Hematopoietic multipotent progenitor cell treated with erythropoietin and hydrocortisone succinate and interleukin-3 and kit ligand, for 8 days (in vitro differentiated cells): ENCODE measurements at places on chromosomes 4 and X.

DNA sequence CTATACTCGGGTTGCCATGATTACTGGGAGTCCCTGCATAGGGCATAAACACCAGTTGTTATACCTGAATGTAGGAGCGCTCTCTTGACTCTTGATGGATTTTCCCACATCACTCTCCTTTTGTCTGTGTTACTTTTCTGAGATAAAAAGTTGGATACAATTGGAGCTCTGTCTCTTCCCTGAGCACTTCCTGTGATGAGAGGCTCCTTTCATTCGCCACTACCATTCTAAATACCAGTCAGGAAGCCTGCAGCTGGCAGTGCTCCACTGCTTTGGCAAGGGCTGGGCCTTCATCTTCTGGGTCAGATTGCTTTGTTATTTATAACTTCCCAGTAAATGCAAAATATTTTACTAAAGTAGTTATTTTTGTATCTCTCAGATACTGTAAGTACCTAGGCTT lies 13.9 kb downstream of the TCEANC start:
- DNase-seq: no peak

DNA sequence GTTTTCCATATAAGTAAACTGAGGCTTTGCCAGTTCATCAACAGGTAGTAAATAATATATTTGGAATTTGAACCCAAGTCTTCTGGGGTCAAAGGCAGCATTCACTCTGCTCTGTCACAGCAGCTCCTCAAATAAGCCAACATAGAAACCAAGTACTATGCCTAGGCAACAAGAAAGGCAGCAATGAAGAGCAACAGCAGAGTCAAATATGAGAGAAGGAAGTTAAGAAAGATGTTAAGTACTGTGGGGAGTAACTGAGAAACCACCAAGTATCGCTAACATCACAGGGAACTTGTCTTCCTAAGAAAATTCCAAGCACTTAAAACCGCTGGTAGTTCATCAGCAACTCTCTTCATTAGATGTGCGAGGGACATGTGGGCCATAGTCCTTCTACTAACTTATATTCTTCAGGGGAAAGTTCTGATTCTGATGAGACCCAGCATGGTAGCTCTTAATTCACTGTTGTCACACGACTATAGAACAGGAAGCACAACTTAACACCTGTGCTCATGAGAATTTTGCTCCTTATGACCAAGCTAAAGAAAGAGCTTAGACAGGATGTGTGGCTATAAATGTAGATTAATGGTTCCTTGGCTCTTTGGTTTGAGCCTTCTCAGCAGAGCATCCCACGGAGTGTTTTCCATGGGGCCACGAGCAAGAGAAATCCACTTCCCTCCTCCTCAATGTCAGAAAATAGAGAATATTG lies 107.8 kb downstream of the AR start:
- no peak for DNase-seq

DNA sequence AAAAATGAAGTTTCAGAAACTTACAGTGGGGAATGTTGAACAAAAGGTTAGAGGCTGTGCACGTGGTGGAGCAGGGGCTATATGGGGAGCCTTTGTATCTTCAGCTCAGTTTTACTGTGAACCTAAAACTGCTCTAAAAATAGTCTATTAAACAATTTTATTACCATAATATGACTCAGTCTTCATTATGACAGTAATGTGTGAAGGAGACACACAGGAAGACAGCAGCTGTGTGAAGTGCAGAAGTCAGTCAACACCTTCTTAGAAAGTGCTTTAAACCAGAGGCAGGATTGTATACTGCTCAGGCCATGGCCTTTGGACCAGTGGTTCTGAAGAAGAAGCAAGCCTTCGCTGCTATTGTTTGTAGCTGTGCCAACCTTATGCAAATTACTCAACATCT lies 89.7 kb downstream of the ARHGAP10 start:
- no peak for DNase-seq

- DNase-seq: no peak
These were observed 16.1 kb upstream of the KLB start for GRCh38 chr4:39390603-39391002.

DNA sequence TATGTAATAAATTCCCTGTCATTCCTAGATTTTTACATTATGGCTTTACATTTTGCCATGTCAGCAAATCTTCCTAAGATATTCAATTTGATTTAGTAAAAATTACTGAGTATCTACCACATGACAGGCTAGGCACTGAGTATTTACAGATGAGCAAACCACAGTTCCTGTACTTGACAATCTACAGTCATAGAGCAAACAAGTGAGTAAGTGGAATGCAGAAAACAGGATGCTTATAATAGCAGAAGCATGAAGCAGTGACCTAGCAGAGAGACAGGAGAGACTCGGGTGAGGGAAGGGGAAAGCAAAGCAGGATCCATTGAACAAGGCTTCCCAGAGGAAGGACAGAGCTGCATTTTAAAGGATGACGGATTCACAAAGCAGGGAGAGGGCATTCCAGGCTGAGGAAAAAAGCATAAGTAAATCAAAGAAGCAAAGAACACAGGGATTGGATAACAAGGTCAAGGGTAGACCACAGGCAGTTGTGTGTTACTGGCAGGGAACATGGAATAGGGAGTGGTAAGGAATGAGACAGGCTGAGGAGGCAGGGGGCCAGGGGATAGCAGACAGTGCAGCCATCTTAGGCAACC lies 124.7 kb upstream of the C1QTNF7 start:
- DNase-seq: no peak

DNA sequence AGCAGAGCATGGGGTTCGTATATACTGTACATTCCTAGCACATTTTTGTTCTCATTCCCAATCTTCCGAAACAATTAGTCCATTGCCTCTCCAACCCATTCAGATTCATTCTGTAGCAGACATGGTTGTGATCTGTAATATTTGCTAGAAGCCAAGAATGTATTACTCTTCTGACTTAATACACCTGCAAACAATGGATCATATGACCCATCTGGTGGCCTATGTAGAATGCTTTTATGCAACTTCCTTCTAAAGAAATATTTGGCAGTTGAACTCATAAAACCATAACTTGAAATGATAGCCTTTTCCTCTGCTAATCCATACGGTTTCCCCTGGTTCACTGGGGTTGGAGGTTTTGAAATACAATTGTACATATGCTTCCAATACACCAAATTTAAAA lies 32.8 kb upstream of the SGMS2 start:
- no peak for DNase-seq

DNA sequence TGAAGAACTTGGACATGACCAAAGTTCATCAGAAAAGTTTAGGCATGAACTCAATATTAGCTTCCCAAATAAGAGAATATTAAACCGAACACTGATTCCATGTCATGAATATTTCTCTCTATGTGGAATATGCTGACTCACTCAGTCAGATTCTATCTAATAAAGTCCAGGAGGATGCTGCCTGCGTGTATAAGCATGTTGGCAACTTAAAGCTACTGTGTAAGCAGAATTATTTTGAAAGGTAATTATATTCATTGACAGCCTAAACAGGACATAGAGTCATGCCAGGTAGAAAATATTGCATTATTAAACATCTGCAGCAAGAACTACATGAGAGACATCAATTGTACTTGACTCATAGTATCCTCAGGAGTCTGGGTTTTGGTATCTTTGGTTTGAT lies 367.9 kb upstream of the SPOCK3 start:
- DNase-seq: no peak

- DNase-seq: peak; percentile 14
These were observed 220.1 kb downstream of the AFAP1 start for GRCh38 chr4:7719354-7720174.

DNA sequence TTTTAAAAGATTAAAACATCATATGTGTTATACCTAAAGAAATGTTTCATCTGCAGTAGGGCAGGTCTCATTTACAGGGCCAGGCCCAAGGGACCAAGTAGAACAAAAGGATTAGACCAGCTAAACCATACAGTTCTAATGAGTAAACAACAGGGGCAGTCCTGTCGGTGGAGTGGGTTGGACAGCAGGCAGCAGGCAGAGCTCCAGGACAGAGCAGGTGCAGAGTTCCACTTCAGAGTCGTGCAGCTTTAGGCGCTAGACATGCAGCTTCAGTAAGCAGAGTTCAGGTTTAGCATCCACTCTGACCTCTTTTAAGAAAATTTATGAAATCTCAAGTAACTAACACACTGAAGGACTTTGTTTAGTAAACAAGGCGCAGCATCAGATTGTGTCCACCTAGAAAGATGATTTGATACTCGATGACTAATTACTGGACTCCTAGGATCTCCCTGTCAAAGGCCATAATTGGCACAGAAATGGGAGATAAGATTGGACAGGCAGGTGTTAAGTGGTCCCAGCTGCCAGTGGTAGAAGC lies 487.7 kb upstream of the INTU start:
- DNase-seq: no peak

DNA sequence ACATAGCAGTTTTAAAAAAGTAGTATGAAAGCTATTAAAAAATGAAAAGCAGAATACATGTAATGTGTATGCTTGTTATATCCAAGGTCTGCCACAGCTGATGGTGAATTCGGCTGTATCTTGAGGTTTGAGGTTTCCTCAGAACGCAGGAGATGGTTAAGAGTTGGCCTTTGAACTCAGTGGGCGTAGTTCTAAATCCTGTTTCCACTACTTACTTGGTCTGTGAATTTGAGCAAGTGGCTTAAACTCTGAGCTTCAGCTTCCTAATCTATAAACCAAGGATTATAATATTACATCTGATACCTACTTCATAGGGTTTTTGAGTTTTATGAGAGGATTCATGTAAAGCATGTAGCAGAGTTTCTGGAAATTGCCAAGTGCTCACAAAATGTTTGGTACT lies 125.2 kb downstream of the STIM2 start:
- DNase-seq: peak; percentile 22

DNA sequence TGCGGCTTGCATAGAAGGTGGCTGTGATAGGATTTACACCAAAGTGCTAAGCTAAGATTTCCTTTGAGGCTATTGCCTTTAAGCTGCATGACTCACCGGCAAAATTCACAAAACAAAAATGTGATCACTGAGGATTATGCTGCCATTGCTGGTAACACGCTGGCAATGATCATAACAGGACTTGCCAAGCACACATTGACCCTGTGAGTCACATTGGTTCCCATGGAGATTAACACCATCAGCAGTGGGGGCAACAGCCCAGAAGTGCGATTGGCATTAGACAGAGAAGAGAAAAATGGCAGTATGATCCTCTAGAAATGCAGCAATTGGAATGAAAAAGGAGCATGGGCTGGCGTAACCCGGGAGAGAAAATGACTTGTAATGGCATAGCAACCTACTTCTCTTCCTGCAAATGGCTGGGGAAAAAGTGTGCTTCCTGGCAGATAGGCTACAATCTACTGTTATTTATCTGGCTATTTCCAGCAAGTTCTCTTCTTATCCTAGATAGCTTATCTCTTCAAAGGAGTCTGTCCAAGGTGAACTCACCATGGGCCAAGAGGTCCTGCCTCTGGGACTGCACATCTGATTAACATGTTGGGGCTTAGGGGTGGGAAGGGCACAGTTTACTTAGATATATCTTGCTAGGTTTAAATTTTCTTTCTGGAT lies 314.2 kb upstream of the IGFBP7 start:
- DNase-seq: no peak

- no peak for DNase-seq
These were observed 460.4 kb upstream of the BOD1L1 start for GRCh38 chr4:14087921-14088320.

- no peak for DNase-seq
These were observed 92.5 kb downstream of the AREG start for GRCh38 chr4:74537459-74537858.

DNA sequence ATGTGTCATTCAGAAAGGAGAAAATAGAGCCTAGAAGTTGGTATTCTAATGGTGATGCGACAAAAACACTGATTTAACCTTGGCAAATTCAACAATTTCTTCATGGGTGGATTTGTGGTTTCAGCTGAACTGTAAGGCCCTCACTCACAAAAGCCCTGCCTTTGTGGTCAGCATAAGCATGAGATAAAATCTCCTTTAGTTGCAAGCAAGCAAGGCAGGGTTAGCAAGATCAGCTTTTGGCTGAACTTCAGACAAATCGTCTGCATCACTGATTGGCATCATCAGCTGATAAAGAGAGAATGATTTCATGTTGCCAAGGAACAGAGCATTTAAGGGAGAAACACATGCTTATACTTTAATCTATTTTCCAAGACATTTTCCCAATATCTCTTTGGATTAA lies 2582.2 kb downstream of the PCDH7 start:
- no peak for DNase-seq

GRCh38 chr4:183601381-183601780 lies 57.6 kb downstream of the RWDD4 start:
- DNase-seq: no peak

DNA sequence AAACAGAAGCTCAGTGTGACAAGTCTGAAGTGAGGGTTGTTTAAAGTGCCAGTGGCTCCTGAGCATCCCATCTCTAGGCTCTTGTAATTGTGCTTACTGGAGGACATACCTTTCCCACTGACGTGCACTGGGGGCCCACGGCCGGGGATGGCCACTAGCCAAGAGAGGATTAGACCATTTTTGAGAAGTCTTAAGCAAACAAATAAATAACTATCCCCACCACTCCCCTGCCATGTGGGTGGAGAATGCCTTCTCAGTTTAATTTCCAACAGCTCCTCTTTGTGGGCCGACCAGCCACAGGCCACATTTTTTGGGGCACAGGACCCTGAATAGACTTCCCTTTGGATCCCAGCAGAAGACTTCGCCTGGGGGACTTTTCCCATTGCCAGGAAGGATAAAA lies 125.0 kb upstream of the MSX1 start:
- DNase-seq: no peak

DNA sequence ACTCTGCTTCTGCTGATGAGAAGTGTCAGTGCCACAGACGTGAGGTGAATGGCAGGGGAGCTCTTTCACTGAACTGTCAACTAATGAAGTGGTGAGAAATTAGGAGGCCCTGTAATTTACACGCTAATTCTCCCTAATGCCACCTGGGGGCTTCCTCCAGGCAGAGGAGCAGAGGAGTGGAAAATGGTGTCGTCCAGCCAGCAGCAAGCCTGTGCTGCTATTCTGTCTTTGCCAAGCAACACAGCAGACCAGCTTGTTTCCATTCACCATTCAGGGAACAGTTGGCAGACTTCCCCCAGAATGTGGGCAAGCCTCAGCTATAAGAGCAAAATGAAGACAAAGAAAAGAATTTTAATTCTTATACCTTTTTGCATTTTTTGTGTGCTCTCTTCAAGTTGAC lies 245.2 kb upstream of the TET2 start:
- peak; percentile 22 for DNase-seq

- no peak for DNase-seq
These were observed 406.8 kb downstream of the PCDH7 start for GRCh38 chr4:31126881-31127398.

DNA sequence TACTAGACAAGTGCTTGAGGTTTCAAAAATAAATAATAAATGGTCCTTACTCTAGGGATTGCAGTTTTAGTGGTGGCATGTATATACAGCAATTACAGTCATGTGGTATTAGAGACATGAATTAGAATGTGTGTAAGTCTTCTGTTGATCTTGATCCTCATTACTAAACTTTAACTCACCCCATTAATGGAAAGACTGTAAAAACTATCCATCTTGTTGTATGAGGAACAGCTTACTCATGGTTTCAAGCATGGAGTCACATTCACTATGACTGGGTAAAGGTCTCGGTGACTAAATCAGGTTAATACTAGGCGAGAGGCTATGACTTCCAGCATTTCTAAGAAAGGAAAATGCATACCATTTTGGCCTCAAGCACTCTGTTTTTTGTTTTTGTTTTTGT lies 107.0 kb upstream of the HPGD start:
- no peak for DNase-seq

GRCh38 chr4:61817071-61817470 lies 616.9 kb downstream of the ADGRL3 start:
- no peak for DNase-seq

- DNase-seq: no peak
These were observed 61.6 kb upstream of the NAP1L5 start for GRCh38 chr4:88759039-88759894.
